ENCODE measurements at places on chromosomes 7 and 10.

- no peak for DNase-seq
These were observed 56.1 kb downstream of the CDK1 start for GRCh38 chr10:60834401-60834800.

- DNase-seq = no peak
These were observed 47.7 kb upstream of the ZNF92 start for GRCh38 chr7:65325793-65326432.

DNA sequence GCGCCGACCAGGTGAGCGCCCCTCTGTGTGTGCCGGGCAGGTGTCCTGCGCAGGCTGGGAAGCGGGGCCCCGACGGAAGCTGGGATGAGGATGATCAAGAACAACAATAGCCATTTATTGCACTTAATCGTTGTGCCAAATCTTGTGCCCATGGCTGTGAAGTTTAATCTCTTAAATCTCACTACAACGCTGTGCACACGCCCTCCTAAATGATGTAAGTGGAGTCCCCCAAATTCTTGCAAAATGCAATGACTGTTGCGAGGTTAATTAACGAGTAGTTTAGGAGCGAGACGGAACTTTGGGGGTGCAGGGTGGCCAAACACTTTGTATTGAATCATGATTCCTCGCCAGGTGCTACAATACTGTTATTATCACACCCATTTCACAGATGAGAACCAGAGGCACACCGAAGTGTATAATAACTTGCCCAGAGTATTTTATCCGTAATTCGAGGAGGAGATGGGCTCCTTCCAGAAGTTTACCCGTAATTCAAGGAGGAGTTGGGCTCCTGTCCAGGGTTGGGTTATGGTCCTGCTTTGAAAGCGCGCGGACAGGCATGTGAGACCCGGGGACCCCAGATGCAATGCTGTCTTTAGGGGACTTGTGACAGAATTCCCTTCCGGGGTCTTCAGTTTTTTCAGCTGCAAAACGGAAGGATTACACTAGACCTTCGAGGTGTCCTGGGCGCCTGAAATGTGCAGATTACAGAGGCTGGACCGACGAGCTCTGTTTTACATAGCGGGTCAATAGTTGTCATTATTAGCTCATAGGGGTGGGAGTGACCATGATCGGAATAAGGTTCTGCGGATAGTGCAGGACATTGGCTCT, 1.0 kb downstream of the FFAR4 start:
- no peak for DNase-seq

DNA sequence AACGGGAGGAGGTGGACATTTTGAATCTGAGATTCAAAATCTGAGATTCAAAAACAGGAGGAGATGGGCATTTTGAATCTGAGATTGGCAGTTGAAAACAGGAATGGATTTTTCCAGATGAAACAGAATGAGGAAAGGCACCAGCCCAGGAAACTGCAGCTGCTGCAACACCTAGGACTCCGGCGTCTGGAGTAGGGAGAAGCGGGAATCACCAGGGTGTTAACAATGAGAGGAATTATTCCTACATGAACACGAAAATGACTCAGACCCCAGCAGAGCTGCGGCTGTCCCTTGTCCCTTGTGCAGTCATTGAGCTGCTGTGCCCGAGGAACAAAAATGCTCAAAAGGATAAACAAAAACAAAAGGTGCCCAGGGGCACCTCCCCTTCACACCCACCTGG, 59.9 kb upstream of the KAT6B start:
- DNase-seq = no peak

DNA sequence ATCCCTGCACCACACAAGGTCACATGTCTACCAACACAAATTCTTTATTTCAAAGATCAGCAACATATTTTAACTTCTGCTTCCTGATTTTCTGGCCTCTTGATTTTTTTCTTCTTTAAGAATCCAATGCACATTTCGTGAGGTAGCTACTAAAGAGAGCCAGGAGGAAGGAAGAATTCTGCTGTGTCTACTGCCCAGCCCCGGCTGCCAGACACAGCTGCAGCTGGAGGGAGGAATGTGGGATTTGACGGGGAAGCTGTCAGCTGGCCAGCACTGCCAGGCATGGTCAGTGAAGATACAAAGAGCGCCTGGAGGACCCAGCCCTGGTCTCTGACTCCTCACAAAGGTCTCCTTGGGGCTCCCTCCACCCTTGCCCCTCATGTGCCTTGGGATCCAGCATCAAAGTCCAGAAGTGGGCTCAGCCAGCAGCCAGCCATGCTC, 6.9 kb upstream of the AOC1 start:
- no peak for DNase-seq

DNA sequence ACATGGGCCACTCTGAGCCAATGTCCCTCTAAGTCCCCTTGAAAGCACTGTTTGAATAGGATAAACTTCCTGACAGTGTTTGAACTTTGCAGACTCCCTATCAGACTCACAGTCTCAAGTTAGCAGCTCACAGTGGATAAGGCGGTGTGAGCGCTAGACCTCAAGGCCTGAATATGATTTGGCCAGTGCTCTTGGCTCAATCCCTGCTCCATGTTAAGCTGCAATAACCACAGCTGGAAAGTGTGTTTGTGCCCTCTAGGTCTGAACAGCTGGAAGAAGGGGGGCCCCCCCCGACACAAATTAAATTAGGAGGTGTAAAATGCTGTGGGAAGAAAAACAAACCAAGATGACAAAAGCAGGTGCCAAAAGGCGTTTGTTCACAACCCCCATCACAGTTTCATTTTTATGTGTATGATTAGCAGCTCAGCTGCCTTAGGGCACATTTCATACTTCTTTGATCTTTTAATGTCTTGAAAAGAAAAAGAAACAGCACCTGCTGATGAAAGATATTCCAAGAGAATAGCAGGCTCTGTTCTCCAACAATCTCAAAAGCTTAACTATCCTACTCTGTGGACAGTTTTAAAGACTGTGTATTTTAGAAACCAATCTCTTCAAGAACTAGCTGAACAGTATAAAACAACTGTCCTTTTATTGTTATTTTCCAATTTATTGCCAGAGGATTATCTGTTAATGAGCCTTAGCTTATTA, 167.6 kb downstream of the SNX13 start:
- no peak for DNase-seq

DNA sequence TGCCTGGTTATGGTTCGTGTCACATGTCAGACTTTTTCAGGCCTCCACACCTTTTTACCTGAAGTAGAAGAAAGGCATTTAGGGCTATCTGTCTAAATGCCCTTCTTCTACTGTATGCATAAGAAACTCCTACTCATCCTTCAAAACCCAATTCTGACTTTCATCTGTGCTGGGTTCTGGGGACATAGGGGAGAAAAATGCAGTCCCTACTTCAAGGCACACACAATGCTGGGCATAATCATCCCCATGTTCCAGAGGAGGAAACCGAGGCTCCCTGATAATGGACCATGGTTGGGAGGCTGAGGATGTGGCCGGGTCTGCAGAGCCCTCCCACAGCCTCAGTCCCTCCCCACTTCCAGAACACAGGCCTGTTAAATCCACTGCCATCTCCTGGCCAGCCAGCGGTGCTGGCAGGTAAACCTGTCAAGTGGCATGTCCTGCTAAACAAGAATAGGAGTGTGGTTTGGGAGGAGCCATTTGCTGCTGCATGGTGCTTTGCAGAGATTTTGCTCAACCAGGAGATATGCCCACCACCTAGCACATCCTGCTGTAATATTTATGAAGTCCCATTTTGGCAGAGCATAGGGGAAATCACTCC, 32.0 kb downstream of the GRID1 start:
- DNase-seq = no peak

- no peak for DNase-seq
These were observed 341.7 kb downstream of the PRPF18 start for GRCh38 chr10:13928451-13928850.

- DNase-seq = no peak
These were observed 590.2 kb downstream of the MAGI2 start for GRCh38 chr7:78863281-78863680.

- DNase-seq = no peak
These were observed 98.6 kb downstream of the SLC16A9 start for GRCh38 chr10:59611048-59611447.

GRCh38 chr7:67754651-67755050, 758.0 kb downstream of the TYW1 start:
- no peak for DNase-seq

DNA sequence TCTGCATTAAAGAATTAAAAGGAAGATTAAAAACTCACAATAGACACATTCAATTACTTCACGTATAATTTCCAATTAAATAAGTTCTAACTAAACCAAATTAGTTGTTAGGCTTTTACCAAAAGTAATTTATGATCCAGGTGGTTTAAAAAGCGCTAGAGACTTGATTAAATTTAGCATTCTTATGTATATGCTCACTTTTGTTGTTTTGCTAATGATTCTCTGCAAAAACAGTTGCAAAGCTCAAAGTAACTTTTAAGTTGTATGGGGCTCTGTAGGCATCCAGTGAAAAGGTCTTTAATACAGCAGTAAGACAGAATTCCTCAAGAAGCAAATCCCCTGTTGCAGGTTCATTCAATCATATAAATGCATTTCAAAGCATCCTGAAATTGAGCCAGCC, 15.5 kb upstream of the PNPLA8 start:
- no peak for DNase-seq

DNA sequence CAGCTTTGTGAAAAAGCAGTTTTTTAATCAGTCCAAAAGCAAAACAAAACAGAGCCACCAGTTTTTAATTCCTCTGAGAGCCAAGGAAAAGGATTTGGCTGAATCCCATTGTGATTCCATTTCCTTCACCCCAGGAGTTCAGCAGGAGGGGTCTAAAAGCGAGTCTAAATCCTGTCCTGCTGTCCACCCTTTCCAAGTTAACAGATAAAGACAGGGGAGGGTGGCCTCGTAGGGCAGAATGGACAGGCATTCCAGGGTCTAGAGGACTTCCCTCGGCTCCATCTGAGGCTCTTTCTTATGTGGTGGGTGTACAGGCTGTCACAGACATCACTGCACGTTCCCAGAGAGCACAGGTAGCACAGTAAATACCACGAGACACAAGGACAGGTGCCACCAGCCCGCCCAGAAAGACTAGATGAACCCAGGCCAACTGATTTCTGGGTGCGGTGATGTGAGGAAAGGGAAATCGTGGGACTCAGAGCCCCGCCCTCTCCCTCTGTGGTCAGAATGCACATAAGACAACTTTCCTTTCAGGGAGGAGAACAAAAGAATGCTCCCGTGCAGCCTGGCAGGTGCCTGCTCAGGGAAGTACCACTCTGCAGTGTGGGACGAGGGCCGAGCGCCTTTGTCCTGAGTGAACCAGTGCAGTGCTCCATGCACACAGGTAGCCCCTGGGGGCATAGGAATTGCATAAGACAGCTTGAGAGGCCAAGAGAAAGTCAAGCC, 119.7 kb downstream of the ABLIM1 start:
- no peak for DNase-seq

DNA sequence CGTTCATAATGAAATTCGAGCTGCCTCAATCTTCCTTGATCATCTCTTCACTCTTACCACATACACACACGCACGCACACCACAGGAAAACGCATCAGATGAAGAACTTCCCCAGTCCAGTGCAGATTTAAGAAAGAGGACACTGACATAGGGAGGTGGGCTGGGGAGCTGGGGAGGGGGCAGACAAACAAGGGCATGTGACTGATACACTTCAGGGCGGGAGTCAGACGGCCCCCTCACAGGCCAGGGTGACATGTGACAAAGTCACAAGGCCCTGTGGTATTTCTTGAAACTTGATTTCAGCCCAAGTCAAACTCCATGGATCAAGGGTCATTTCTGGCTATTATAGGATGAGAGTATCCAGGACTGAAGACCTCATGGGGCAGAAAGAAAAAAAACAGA, 82.6 kb downstream of the KCNMA1 start:
- no peak for DNase-seq

DNA sequence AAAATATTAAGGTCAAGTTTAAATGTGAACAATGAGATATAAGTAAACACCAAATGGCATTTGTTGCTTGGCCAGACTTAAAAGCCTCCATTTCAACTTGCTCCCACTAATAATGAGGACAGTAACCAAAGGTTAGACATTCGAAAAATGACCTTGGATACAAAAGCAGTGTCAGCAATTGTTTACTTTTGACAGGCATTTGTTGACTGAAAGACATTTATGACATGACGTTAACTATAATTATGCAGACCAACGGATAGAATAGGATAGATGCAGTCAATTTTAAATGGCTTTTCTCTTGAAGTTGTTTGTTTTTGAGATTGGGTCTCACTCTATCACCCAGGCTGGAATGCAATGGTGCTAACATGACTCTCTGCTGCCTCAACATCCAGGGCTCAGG, 6.3 kb upstream of the WNT16 start:
- no peak for DNase-seq

DNA sequence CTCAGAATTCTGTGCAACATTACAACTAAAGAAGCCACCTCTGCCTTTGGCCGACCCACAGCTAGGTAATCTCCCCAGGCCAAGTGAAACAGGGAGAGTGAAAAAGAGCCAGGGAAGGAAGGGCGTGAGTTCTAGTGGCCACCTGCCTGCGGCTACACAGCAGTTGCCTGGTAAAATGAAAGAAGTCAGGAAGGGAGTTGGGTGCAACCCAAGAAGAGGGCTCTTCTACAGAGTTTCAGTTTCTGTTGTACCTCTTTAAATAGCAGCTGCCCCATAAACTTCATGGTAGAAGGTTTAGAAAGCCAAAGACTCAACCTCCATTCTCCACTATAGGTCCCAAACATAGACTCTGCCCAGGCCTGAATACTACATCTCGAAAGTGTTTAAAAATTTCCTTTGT, 76.2 kb upstream of the TMEM168 start:
- no peak for DNase-seq

DNA sequence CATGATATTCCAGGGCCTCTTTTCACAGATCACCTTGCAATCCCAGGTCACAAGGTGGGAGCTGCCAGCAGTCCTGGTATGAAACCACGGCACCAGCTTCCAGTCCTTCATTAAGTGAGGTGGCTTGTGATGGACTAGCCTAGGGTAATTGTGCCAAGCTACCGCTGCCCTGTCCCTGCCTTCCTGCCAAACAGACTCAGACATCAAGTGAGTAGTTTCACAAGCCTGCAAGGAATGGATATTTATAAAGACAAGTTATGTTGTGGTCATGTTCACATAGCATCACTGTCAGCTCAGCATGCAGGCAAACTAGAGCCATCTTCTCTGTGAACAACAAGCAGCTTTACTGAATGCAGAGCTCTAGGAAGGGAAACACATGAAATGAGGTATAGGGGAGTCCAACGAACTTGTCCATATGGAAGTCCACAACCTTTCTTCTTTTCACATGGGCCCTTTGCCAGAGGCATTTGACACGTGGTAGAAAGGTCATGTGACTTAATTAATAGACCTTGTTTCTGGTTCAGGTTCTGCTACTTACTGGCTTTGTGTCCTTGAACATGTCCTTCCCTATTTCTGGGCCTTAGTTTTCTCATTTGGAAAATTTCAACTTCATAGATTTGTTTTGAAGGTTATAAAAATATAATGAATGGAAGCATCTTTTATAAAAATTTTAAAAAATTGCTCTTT, 1061.2 kb downstream of the KCNMA1 start:
- no peak for DNase-seq

DNA sequence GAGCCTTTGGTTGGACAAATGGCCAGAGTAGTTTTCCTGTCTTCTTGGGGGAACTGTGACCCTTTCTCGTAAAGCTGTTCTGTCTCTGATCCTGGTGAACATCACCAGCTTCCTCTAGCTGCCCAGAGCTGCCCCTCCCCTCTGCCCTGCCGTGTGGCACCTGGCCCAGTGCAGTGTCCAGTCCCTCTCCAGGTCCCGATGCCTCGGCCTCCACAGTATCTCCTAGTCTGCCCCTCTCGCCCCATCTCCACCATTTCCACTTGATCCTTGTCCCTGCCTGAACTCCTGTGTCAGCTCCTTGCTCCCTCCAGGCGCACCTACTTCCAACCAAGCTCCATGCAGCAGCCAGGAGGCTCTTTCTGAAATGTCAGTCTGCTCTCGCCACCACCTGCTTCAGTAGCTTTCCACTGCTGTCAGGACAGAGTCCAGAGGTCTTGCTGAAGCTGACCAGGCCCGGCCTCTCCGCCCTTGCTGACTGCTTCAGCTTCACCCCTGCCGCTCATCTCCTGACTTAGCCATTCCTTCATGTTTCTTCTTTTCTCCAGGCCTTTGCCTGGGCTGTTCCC, 133.6 kb downstream of the GRK5 start:
- DNase-seq = no peak

Data from stimulated activated CD4-positive, alpha-beta T cell treated with anti-CD3 and anti-CD28 coated beads, Interleukin-1b, Interleukin-23, amount 100 ng/mL, for 1 hour (primary cell).